ENCODE measurements at places on chromosomes 3 and 15. TPM values are rescaled to one million over a fixed set of nuclear protein-coding genes. Genes with fewer than 3 reads are reported as not detected.

The ARIH2 gene
- total RNA-seq, result 112 TPM

DNA sequence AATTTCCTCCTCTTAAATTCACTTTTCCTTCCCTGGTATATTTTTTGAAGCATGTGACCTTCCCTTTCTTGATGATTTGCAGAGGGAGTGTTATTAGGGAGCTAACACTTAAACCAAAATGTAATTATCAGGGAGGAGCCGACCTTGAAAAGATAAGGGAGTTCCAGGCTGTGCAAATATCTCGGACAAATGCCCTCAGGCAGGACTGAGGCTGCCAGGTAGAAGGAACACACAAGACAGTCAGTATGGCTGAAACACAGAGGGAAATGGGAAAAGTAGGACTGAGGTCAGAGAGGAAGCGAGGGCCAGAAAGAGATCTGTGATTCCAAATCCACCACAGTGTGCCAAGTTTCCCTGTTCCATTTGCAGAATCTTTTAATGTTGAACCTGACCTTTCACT lies 221.0 kb downstream of the CNTN3 start:
- DNase-seq, result no peak

GRCh38 chr3:172688588-172688987 lies 22.3 kb downstream of the NCEH1 start:
- DNase-seq, result no peak

The CTDSPL gene
- 2.1 TPM for total RNA-seq

DNA sequence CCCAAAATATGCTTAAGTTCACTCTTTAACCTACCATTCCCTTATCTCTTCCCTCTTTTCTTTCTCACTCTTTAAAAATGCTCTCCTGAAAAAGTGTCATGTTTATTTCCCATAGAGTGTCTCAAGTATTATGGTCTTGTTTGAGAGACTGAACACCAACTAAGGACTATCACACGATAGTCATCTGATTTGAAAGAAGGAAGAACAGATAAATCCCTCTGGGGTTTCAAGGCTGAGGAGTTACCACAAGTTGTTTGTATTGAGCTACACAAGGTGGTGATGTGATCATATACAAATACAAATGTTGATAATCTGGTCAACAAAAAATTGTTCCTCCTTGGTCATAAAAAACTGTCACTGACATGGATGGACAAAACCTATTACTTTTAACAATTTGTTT lies 13.8 kb downstream of the MEIS2 start:
- no peak for DNase-seq

DNA sequence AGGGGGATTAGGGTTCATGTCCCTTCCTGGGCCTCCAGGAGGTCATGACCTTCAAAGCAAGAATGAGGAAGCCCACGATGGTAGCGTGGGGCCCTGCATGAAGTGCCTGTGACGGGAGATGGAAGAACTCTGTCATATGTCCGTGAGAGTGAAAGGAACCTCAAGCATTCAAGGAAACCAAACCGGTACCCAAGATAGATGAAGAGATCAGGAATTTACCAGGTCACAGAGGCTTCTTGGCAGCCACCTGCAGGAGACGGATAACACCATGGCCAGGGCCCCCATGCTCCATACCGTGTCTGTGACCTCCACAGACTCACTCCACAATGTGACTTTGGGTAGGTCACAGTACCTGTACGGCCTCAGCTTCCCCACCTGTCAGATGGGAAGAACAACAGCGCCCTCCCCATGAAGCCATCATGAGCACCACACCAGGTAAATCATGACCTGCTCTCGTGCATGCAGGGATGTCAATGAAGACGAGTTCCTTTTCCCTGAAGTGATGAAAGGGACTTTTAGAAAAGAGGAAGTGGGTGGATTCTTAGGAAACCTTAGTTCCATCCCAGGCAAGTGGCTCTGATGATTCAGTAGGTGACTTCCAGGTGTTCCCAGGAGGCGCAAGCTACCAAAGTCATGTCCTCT lies 23.3 kb upstream of the CYP11A1 start:
- DNase-seq, result no peak

DNA sequence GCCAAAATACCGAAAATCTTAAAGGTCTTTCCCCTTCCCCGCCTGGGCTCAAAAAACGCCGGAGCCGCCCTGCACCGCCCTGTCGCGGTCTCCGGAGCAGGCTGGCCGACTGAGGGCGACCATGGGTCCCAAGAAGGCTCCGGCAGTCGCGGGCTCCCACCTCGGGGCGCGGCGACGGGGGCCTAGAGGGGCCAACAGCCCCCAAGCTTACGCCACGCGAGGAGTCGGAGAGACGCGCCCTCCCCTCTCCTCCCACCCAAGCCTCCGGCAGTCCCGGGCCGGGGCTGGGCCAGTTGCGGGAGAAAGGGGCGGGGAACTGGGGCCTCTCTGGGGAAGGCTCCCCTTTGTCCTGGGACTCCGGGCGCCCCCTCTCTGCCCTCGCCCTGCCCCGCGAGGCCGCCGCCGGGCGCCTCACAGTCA lies 69.2 kb downstream of the GOLGA8B start:
- peak; percentile 39 for DNase-seq

GRCh38 chr3:29922992-29923746 lies 642.3 kb downstream of the RBMS3 start:
- DNase-seq, result no peak

- no peak for DNase-seq
Measured at GRCh38 chr3:194609601-194610000, 23.6 kb downstream of the TMEM44 start.

DNA sequence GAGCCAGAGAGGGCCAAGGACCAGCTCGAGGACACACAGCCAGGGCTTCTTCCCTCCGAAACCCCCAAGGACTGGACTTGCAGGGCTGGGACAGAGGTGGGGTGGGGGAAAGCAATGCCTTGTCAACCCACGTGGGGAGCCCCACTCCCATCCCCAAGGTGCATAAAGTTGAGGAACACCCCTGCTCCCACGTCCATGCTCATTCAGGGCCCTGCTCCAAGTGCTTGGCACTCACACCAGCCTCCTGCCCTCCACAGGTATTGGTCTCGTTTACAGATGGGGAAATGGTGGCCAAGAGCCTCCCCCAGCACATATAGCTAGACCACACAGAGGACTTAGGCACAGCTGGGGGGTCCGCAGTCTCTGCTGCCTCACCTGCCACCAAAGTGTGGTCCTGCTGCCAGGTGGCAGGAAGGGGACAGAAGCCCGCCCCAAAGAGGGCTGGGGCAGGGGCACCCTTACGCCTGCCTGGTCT lies 50.5 kb upstream of the CSPG4 start:
- DNase-seq, result no peak

GRCh38 chr15:40328176-40328575 lies 4.7 kb downstream of the INAFM2 start:
- no peak for DNase-seq

DNA sequence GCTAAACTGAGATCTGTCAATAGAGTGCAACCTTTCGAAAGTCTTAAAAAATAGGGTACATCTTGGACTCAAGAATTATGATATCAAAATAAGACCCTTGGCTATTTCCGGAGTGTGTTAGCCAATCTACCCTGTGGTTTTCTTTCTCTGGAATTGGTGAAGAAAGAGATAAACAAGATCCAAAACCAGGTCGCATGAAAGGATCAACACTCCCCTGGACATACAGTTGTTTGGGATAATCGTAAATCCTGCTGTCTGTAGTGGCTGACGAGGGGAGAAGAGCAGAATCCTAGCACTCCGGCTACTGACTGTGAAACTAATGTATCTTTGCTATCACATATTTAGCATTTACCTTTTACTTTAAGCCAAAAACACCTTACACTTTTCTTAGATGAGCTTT lies 30.9 kb downstream of the FNDC3B start:
- no peak for DNase-seq

The STRA6 gene
- not detected for total RNA-seq

The TGFBR2 gene
- total RNA-seq, result 64.5 TPM

- peak; percentile 54 for DNase-seq
Measured at GRCh38 chr3:16888785-16889607, 4.2 kb downstream of the PLCL2 start.

GRCh38 chr3:48567090-48567489 lies 3.5 kb upstream of the UCN2 start:
- no peak for DNase-seq

DNA sequence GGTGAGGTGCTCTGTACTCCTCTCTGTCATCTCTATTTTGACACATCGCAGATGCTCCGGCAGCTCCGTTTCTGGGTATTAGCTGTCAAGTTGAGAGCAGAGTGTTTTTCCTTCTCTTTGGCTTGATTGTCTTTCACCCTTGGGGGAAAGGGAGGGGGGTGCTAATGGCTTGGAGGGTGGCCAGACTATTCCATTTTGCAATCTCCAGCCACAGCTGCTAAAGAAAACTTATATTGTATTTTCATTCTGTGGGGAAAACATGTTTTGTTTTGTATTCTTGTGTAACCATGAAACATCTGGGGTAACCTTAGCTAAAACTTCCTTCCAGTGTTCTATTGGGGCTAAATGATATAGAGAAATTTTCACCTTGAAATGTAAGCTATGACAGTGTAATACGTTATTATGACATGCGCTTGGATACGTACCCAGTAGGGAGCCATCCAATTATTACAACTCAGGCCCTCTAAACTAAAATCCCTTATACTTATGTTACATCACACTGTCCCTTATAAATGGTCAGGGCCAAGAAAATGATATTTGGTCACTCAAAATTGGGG lies 14.0 kb upstream of the LARP6 start:
- no peak for DNase-seq

DNA sequence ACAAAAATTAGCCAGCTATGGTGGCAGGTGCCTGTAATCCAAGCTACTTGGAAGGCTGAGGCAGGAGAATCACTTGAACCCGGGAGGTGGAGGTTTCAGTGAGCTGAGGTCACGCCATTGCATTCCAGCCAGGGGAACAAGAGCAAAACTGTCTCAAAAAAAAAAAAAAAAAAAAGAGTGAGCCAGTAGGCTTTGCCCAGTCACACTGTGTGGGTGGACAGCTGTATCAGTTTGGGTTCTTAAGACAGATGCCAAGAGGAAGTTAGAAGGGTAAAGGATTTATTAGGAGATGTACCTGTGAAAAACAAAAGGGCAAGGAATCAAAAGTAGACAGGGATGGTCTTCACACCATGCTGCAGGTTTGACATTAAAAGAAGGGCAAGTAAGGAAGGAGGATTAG lies 86.1 kb upstream of the CGNL1 start:
- no peak for DNase-seq

The FOXL2NB gene
- total RNA-seq, result not detected

GRCh38 chr3:180280555-180280954 lies 243.8 kb upstream of the PEX5L start:
- DNase-seq, result no peak

The SH2D7 gene
- 0.31 TPM for total RNA-seq

The CCDC9B gene
- 0.84 TPM for total RNA-seq

The GABRR3 gene
- not detected for total RNA-seq

The CSPG4 gene
- not detected for total RNA-seq

DNA sequence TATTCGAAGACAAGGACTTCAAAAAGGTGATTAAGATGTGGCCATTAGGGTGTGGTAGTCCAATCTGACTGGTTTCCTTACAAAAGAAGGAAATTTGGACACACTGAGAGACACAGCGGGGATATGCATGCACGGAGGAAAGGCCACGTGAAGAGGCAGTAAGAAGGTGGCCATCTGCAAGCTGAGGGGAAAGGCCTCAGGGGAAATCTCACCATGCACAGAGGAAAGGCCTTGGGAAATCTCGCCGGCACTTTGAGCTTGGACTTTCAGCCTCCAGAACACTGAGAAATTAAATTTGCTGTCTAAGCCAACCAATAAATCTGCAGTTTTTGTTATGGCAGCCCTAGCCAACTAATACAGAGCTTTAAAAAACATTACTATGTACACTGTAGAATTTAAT lies 78.8 kb downstream of the DLG1 start:
- DNase-seq, result no peak

GRCh38 chr15:29674661-29675533 lies 147.4 kb downstream of the TJP1 start:
- DNase-seq, result no peak

DNA sequence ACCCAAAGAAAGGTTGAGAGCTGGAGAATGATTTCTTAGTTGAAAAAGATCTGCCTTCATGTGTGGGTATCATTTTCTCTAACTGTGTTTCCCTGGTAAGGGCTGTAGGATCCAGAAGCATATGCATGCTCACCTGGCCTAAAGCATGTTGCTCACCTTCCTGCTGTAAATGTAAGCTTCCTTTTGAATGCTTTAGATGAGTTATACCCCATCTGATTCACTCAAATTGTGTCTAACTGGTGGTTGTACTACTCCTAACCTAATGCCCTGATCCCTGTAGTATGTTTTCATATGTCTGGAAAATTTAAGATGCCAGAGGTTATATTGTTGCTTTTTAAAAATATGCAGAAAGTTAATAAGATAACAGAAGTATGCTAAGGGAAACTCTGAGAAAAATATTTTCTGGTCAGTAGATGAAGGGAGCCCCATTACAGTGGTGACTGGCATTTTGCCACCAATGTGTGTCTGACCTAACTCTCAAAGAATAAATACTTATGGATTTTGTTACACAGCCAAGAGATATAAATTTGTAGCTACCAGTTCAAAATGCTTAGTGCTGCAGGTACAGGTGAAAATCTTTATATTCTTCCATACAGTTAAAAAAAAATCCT lies 7.7 kb downstream of the FILIP1L start:
- DNase-seq, result no peak

- no peak for DNase-seq
Measured at GRCh38 chr3:191476066-191476772, 15.3 kb downstream of the PYDC2 start.

The RIOX2 gene
- total RNA-seq, result 25.0 TPM

GRCh38 chr15:67784090-67784781 lies 41.1 kb upstream of the SKOR1 start:
- peak; percentile 40 for DNase-seq

The RGMA gene
- total RNA-seq, result not detected

DNA sequence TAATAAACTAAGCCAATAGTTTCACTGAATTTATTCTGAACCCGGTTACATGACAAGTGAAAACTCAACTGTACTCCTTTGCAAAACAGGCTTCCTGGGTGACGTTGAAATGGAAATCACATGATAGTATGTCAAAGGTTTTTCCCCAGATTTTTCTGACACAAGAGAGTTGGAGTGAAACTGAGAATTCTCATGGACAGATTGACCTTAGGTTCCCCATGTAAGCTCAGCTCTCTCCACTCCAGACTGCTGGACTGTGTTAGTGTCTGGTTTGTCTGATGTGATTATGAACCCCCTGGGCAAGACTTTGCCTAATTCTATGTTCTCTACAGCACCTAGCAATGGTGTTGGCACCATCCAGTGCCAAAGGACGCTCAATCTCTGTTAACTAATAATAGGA lies 219.7 kb upstream of the COL8A1 start:
- DNase-seq, result no peak

The ITPKA gene
- 0.29 TPM for total RNA-seq

DNA sequence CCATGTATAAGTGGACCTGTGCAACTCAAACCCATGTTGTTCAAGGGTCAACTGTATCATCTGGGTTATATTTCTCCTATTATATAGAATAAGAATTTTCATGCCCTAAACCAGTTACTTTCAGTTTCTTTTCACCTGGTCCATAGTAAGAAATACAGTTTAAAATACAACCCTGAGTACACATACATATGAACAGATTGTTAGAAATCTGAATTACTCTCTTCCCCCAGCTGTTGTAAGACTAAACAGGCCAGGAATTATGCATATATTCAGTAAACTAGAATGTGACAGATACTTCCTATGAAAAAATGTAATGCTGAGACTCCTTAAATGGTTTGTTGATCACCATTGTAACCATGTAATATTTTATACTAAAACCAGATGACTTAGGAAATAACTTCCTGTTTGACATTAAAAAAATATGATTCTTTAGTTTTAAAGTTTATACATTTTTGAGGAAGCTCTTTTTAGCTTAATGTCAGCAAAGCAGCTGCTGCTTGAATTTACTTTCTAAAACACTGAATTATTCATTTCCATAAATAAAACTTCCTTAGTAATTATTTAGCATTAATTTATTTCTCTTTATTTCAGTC lies 52.5 kb upstream of the ZCWPW2 start:
- no peak for DNase-seq

Data from activated CD8-positive, alpha-beta T cell treated with anti-CD3 and anti-CD28 coated beads, Interleukin-2, amount 10 ng/mL, durations not matched to agents 7 days and 5 days (primary cell).